ENCODE measurements at places on chromosomes 7 and 10.

DNA sequence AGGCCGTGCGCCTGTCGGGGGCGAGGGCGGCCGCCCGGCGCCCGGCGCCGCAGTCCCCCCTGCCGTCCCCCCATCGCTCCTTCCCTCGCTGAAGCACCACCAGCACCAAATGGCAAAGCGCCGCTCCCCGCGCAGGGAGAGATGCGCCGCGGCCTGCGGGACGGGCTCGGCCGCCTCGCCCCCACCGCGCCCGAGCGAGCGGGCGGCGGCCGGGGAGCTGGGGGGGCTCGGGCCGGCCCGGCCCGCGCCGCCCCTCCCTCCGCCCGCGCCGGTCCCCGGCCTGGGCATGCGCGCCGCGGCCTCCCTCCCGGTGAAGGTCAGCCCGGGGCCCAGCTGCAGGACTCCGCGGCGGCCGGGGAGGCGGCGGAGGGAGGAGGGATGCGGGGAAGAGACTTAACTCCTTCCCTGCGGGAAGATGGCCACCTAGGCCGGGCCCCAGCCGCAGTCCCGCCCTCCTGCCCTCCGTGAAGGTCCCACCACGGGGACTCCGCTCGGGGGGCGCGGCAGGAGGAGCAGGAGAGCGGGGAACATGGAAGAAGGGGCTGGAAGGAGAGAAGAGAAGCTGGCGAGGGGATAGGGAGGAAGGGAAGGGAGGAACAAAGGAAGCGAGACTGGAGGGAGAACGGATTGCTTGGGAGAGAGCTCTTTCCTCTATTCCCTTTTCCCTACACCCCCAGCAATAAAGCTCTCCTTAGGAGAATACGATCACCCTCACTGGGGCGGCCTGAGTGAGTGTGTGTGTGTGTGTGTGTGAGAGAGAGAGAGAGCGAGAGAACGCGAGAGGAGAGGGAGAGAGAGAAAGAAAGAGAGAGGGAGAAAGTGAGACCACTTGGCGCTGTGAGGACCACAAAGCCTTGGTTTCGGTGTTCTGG, 3.4 kb upstream of the SMARCD3 start:
- peak; percentile 91 for DNase-seq

GRCh38 chr10:124322191-124322980, 96.3 kb downstream of the OAT start:
- no peak for DNase-seq

GRCh38 chr7:79515358-79515757, 61.9 kb upstream of the MAGI2 start:
- DNase-seq: no peak

DNA sequence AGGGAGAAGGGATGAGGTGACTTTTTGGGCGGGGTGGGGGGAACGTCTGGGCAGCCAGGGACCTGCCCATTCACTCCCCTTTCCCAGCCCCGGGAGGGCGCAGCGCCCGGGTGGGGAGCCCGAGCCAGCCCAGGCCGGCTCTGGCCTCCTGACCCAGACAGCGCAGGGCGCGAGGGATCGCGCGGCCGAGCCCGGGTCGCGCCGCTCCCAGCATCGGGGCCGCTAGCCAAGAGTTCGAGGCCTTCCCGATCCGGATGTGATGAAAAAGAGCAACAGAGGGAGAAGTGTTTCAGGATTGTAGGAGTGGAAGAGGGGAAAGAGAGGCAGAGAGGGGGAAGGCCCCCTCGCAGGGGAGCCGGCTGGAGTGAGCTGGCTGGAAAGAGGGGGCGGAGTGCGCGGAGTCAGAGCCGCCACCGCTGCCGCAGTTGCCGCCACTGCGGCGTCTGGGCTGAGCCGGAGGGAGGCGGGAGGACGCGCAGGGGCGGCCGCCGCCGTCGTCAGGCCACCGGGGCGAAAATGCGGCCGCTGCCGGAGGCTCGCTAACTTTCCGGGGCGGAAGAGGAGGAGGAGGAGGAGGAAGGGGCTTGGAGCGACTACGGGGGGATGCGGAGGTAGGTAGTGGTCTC, at the start of gene MDFIC:
Gene MDFIC, plus strand, starts transcription at position 69 of the 626 bp plus-strand sequence. CDS start 940 bp downstream, outside the sequence.
- DNase-seq: peak; percentile 73

DNA sequence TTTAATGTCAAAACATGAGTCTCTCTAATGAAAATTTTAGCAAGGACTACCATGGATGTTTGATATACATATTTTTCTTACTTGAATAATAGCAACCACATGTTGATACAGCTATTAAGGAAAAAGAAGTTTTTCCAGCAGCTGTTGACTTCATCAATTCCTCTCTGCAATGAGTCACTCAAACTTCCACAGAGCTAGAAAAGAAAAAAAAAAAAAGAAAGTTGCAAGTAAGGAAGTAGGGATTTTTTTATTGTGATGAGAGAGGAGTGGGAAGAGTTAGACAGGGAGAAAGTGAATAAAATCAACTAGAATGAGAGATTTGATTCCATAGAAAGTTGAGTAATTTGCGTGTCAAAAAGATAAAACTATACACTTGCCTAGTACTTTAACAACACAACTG, 46.2 kb downstream of the CAV1 start:
- DNase-seq: no peak

- DNase-seq: peak; percentile 63
These were observed 164.1 kb upstream of the CDCA7L start for GRCh38 chr7:22109761-22110160.

DNA sequence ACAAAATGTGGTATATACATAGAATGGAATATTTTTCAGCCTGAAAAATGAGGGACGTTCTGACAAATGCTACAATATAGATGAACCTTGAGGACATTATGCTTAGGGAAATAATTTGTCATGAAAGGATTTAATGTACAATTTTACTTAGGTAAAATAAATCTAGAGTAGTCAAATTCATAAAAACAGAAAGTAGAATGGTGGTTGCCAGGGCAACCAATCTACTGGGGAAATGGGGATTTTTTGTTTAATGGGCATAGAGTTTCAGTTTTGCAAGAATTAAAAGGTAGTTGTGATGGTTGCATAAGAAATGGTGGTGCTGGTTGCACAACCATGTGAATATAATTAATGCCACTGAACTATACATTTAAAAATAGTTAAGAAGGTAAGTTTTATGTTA, 296.0 kb upstream of the SP4 start:
- DNase-seq: no peak

- DNase-seq: no peak
These were observed 104.9 kb downstream of the GRK5 start for GRCh38 chr10:119312241-119312640.

GRCh38 chr10:12499076-12499986, 150.0 kb downstream of the CAMK1D start:
- DNase-seq: no peak

DNA sequence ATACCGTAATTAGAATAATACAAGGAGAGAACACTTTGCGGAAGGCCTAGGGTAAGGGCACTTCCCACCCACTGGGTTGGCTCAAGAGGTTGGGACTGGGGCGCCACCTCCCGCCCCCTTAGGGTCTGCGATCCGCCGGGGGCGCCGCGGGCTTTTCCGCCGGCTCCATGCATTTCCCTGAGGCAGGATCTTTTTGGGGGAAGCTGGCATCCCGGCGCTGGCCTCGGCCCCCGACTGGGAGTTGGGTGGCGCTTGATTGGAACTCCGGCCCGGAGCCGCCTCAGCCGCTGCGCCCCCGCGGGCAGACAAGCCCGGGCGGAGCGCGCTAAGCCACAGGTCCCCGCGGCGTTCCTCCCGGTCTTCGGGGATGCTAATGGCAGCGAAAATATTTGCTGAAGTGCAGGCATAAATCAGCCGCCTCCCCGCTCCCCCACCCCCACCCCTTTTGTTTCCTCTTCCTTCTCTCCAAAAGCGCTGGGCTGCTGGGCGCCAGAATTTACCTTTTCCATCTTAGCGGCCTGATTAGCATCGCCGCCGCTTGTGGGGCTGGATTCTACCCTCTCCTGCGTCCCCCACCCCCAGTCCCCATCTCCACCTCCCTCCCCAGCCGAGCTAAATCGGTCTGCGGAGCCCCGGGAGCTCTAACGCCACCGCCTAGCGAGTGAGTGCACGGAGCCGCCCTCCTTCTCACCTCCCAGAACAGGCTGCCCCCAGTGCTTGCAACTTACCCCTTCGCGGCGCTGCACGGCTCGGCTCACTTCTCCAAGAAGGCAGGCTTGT, 5.1 kb downstream of the UNC5B start:
- DNase-seq: peak; percentile 78

DNA sequence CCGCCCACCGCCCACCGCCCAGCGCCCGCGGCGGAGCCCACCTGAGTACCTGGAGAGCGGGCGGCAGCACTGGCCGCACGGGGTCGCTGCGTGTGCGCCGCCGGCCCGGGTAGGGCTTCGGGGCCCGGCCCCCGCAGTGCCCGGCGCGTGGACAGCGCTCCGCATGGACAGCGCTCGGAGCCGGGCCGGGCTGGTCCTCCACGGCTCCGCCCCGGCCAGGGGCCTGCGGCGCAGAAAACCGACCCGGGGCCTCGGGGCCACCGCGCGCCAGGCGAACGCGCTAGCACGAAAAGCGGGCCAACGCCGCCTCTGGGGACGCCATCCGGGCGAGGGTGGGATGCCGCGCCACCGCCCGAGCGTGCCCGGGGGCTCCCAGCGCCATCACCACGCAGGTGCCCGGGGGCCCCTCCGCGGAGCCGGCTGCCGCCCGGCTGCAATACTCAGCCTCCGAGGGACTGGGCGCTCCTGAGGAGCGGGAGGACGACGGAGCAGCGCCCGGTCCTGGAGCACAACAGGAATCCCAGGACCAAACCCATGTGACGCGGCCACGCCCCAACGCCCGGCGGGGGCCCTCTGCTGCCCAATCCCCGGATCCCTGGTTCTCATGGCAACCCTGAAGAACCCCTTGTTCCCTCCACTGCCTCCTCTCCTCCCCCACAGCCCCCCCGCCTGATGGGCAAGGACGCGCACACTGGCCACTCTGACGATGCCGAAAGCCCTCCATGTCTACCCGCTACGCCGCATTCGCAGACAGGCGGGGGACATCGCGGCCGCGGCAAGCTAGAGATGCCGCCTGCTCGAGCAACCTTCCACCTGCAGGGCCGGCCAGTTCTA, at the start of gene GRB10:
Gene GRB10, minus strand, starts transcription at position 522 of the 834 bp plus-strand sequence. CDS start 50,574 bp downstream, outside the sequence.
- peak; percentile 76 for DNase-seq

DNA sequence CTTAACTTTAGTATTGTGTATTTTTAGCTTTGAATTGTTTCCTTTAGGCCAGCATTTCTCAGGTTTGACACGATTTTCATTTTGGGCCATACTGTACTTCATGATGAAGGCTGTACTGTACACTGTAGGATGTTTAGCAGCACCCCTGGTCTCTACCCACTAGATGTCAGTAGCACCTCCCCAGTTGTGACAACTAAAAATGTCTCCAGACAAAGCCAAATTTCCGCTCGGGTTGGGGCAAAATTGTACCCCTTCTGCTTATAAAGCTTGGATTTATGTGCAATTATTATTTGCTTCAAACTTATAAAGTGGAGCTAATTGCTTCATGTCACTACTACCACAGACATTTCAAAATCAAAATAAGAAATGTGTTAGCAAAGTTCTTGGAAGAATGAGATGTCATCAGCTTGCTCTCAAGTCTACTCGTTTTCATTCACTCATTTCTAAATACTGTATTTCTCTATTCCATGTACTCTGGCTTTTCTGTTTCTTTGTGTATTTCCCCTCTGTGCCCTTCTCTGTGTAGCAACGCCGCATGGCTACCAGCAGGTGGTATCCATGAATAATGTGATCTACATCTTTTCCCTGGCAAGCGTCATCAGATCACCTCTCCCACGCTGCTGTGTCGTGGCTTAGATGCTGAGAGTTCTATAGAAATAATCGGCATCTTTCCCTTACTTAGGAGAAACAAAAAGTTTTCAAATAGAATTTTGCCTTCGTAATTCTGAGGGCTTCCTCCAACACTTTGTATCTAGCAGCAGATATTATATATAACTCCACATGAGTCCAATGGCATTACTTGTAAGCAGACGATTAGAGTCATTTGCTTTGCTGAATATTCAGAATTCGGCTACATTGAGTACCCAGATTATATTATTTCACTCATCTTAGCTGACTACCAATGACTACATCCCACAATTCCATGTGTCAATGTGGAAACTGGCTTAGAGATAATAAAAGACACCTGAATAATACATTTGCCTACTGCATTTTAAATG, 47.8 kb upstream of the CALCR start:
- peak; percentile 48 for DNase-seq

DNA sequence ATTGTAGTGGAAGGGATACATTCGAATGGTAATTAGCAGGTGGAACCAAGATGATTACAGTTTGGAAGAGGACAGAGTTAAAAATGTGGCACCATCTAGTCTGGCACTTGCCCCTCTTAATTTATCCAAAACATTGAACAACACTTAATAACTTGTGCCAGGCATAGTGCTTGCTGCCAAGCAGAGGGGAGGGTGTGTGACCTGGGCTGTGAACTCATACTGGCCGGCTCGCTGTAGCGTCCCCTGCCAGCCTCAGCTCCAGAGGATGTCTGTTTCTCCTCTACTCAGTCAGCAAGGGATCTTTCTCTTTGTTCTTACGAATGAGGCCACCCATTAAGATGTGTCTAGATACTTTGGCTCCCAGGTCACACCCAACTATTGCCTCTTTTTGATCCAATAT, 179.4 kb upstream of the INHBA start:
- DNase-seq: no peak

DNA sequence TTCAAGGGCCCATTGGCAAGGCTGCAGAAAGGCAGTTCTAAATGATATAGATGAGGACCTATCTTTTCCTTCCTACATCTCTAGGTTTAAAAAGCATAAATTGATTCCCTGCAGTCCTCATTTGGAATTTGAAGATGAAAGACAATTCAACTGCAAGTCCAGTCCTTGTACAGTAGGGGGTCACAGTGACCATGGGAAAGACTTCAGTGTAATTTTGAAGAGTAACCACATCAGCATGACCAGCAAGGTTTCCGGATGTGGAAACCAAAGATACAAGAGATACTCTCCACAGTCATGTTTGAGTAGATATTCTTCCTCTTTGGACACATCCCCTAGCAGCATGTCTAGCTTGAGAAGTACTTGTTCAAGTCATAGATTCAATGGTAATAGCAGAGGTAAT, 539.3 kb upstream of the TEX47 start:
- DNase-seq: no peak

DNA sequence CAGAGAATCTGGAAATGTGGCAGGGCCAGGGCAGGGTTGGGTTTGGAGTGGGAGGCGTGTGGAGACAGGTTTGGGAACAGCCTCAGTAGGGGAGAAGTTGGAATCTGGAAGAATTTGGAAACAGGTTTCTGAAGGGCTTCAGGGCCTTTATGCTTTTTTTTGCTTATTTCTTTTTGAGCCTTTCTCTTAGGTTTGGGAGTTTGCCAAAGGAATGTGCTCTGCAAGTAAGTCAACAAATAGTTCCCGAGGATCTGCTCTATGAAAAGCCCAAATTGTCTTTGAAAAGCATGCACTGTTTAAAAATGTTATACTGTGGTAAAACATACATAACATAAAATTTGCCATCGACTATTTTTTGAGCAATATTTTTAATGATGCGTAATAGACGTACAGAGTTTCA, 86.7 kb upstream of the ADRB1 start:
- no peak for DNase-seq

- DNase-seq: no peak
These were observed 58.1 kb downstream of the KIF20B start for GRCh38 chr10:89759531-89759930.

DNA sequence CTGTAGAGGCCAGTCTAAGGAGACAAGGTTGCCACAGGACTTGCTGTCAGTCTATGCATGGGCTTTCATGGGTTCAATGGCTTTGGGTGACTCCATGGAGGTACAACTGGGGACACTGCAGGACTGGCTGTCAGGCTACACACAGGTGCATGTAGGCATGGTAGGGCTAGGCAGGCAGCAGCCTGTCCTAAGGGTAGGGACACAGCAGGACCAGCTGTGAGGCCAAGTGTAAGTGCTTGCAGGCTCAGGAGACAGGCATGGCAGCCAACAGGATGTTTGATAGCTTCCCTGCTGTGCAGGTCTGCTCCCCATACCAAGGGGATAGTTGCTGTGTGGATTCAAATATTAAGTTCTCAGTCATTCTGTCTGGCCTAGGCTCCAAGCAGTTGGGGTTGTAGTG, 181.0 kb upstream of the NPY start:
- DNase-seq: no peak
